Neural progenitor cell (in vitro differentiated cells): ENCODE measurements at places on chromosomes 5 and 9.

- DNase-seq = no peak
- H3K4me1 ChIP-seq = peaks cover 18% of the 10 kb centered on the region
- H3K27ac ChIP-seq = no peak overlapping the region
- peaks cover 9% of the 10 kb centered on the region for H3K27me3 ChIP-seq
- H3K36me3 ChIP-seq = no peaks in the 10 kb centered on the region
Measured at GRCh38 chr9:87342743-87343142, 154.9 kb upstream of the DAPK1 start.

- H3K4me3 ChIP-seq = no peak overlapping the region
- DNase-seq = no peak
- H3K4me1 ChIP-seq = no peaks in the 10 kb centered on the region
- peaks cover 9% of the 10 kb centered on the region for H3K27me3 ChIP-seq
- no peaks in the 10 kb centered on the region for H3K36me3 ChIP-seq
- no peak overlapping the region for H3K27ac ChIP-seq
Measured at GRCh38 chr5:135276151-135276550, 122.9 kb downstream of the MACROH2A1 start.

GRCh38 chr5:111997711-111998110 lies 240.7 kb upstream of the NREP start:
- no peaks in the 10 kb centered on the region for H3K4me1 ChIP-seq
- no peaks in the 10 kb centered on the region for H3K36me3 ChIP-seq
- no peaks in the 10 kb centered on the region for H3K27me3 ChIP-seq

- no peak overlapping the region for H3K4me3 ChIP-seq
- H3K36me3 ChIP-seq = no peaks in the 10 kb centered on the region
- H3K4me1 ChIP-seq = no peaks in the 10 kb centered on the region
- no peak for DNase-seq
Measured at GRCh38 chr9:76521244-76521681, 62.3 kb downstream of the GCNT1 start.
